A549 treated with Hydrocortisone at 1 μM for 4 hours (cell line): ENCODE measurements at places on chromosomes 4 and X. TPM values are rescaled to one million over a fixed set of nuclear protein-coding genes. Genes with fewer than 3 reads are reported as not detected.

GPRASP1 gene
- total RNA-seq: 0.21 to 0.33 TPM (median 0.30 TPM) in 5 replicates

DAPP1 gene
- not detected in 5 replicates for total RNA-seq

MXRA5 gene
- total RNA-seq: not detected in 5 replicates

NXF2 gene
- not detected in 5 replicates for total RNA-seq

SOWAHB gene
- 0.05 to 0.07 TPM (median 0.05 TPM) in 3 of 5 replicates, not detected in the others for total RNA-seq

TLR6 gene
- total RNA-seq: 1.8 to 2.6 TPM (median 2.2 TPM) in 5 replicates

APLN gene
- 0.82 to 1.1 TPM (median 0.85 TPM) in 5 replicates for total RNA-seq
